Gastroesophageal sphincter (tissue), 4 donors: ENCODE measurements at places on chromosomes 5 and 9. TPM values are rescaled to one million over a fixed set of nuclear protein-coding genes. Genes with fewer than 3 reads are reported as not detected.

The FBP1 gene
- total RNA-seq: not detected

The PHYKPL gene
- total RNA-seq: 37.3 TPM

The BARHL1 gene
- total RNA-seq: not detected

The ZFYVE16 gene
- 23.6 TPM for total RNA-seq

The SLC6A18 gene
- total RNA-seq: not detected

GRCh38 chr9:17018540-17019196, 116.2 kb upstream of the CNTLN start:
- no peak for ATAC-seq

- no peak for ATAC-seq
Observed at GRCh38 chr5:135435467-135436330, 11.4 kb downstream of the DCANP1 start.

DNA sequence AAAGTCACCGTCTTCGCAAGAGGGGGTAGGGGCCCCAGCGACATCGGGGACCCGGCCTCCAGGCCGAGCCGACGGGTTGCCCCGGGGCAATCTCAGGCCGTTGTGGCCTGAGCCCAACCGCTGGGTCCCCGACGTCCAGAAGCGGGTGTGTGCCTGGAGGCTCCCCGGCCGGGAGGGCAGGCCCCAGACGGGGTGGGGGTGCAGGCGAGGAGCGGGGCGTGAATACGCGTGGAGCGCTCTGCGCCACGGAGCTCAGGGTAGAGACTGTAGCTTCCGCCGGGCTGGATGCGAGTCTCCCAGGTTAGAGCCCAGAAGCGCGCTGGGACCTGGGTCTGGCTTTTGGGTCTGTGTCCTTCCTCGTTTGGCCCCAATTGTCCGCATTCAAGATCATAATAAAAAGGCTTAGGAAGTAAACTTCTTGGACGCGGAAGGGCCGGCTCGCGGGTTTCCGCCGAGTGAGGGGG, 3.5 kb downstream of the BARX1 start:
- no peak for ATAC-seq

DNA sequence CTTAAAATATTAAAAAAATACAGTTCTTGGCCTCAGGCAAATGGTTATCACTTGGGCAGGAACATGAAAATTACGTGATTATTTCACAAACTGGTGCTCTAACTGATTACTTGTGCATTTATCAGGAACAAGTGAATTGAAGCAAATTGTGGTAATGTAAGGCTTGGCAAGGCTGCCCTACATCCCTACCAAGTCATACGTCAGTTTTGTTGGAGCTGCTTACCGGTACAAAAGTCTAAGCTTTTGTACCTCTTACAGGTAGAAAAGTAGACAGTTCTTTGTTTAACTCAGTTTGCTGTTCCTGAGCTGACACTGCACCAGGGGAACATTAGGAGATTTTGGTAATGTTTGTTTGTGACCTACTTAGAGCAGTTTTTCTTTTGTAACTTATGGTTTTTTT, 2.2 kb downstream of the G3BP1 start:
- ATAC-seq: no peak

DNA sequence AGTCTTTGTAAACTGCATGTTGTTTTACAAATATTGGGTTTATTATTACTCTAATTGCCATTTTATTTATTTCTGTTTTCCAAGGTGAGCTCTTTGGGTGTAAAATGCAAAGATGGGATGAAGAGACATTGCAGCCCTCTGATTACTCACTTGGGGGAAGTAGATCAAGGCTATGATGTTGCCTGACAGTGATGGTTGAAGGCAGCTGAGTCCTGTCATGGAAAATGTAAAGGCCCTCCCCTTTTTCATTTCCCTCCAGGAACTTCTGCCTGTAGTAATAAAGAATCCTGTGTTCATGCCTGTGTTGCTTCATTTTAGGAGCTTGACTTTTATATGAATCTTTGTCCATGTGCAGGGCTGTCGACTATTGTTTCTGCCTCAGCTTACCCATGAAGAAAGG, 605.4 kb upstream of the CLINT1 start:
- ATAC-seq: no peak

- no peak for ATAC-seq
Observed at GRCh38 chr9:24189986-24190385, 355.7 kb downstream of the IZUMO3 start.

GRCh38 chr9:128251732-128252100, 24.1 kb downstream of the GOLGA2 start:
- no peak for ATAC-seq

GRCh38 chr5:134552301-134552700, 26.8 kb downstream of the JADE2 start:
- peak; percentile 43 for ATAC-seq

DNA sequence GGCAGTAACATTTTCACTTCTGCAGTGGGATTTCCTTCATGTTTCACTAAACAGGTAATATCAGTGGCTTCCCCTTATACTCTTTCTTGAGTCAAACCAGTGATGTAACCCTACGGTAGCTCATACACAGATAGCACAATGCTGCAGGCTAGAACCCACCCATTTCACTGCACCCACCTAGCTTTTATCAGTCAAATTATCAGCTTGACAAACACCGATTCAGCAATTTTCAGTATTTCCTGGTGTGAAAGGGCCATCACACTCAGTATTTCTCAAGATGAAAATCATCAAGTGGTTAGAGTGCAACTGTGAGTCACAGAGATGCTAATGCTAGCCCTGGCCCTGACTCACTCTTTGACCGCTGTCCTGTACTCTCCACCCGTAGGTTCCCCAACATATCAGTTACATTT, 242.3 kb upstream of the PTGER4 start:
- no peak for ATAC-seq

DNA sequence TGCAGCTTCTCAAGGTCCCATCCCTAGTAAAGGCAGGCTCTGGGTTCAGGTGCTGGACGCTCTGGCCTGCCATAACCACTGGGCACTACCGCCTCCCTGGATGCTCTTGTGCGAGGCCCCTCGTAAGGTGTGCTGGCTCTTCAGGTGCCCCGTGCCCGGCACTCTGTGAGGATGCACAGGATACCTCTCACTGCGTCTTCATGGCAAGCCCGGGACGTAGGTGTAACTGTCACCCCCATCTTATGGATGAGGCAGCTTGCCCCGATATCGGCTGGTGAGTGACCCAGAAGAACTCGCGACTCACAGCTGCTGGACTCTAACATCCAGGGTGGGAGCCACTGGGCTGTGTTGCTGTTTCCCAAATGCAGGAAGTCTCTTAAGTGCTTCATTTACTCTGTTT, 79.0 kb downstream of the GTF3C4 start:
- no peak for ATAC-seq

- ATAC-seq: no peak
Observed at GRCh38 chr5:79471556-79471955, 42.4 kb downstream of the HOMER1 start.

GRCh38 chr5:14452685-14453454, 128.7 kb upstream of the OTULINL start:
- no peak for ATAC-seq

- ATAC-seq: no peak
Observed at GRCh38 chr5:151688436-151688835, 1.7 kb upstream of the SPARC start.

DNA sequence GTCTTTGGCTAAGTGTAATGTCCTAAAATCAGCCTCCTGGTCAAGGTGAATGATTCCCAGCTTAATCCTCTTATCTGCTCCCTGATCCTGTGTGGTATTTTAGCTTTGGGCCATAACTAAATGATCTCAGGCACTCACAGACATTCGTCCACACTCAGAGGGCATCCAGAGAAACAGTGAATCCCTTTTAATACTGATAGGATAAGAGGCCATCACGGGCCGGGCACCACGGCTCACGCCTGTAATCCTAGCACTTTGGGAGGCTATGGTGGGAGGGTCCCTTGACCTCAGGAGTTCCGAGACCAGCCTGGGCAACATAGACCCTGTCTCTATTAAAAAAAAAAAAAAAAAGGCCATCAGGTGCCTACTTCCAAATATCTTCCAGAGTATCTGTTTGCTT, 6.3 kb downstream of the PDCL start:
- ATAC-seq: no peak

DNA sequence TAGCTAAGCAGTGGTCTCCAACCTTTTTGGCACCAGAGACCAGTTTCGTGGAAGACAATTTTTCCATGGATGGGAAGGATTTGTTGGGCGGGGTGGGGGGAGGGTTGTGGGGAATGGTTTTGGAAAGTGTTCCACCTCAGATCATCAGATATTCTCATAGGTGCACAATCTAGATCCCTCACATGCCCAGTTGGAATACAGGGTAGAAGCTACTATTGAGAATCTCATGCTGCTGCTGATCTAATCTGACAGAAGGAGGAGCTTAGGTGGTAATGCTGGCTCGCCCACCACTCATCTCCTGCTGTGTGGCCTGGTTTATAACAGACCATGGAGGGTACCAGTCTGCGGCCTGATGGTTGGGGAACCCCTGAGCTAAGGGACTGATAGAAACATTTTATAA, 662.7 kb upstream of the RGMB start:
- no peak for ATAC-seq

DNA sequence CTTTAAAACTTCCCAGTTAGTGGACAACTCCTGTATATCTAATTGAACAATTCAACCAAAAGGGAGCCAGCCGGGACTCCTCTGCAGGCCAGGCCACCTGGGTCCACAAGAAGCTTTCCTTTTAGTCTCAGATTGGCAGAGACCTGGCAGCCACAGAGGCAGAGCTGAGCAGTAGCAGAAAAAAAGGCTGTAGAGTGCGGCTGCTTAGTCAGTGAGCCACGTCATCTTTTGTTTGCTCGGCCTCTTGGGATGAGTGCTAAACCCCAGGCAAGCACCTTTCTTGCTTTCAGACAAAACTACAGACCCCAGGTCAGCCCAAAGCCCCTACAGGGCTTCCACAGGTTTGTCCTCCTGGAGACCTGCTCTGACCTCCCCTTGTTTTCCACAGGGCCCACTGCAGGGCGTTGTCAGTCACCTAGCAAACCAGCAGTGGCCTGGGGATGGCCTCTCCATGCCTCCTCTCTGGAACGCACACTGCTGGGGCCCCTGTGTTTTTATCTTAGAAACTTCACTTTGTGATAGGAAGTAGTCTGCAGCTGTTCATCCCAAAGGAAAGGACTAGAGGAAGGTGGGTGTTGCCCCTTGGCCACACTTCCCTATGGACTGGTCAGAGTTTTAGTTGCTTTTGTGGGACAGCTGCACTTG, 49.9 kb downstream of the SHB start:
- peak; percentile 56 for ATAC-seq
